ENCODE measurements at places on chromosomes 13 and 19. TPM values are rescaled to one million over a fixed set of nuclear protein-coding genes. Genes with fewer than 3 reads are reported as not detected.

ATP4A gene
- not detected for total RNA-seq

NAPSA gene
- 3.0 TPM for total RNA-seq

ZNF418 gene
- total RNA-seq = 7.9 TPM

ATP4B gene
- not detected for total RNA-seq

CYP2F1 gene
- total RNA-seq = not detected

KIR3DL2 gene
- 0.67 TPM for total RNA-seq

KCNK6 gene
- 13.5 TPM for total RNA-seq

ZNF610 gene
- 1.1 TPM for total RNA-seq

ZNF491 gene
- 1.8 TPM for total RNA-seq

ADGRE3 gene
- not detected for total RNA-seq

NLRP5 gene
- total RNA-seq = not detected

FBXO27 gene
- not detected for total RNA-seq

DIAPH3 gene
- 17.3 TPM for total RNA-seq

TMPRSS9 gene
- total RNA-seq = not detected

NCAN gene
- total RNA-seq = not detected

PEAK3 gene
- 0.43 TPM for total RNA-seq

TUBA3C gene
- total RNA-seq = not detected

AMER2 gene
- total RNA-seq = not detected

LSM7 gene
- 131 TPM for total RNA-seq

PTPRS gene
- not detected for total RNA-seq

IGSF23 gene
- not detected for total RNA-seq

CEBPA gene
- 0.14 TPM for total RNA-seq

FUT1 gene
- 0.12 TPM for total RNA-seq

C1QTNF9B gene
- total RNA-seq = not detected

ZNF536 gene
- total RNA-seq = not detected

ZNF850 gene
- 7.9 TPM for total RNA-seq

CD209 gene
- total RNA-seq = not detected

NOTCH3 gene
- not detected for total RNA-seq

ATP8B3 gene
- 18.8 TPM for total RNA-seq

C5AR2 gene
- 0.84 TPM for total RNA-seq

TRPC4 gene
- not detected for total RNA-seq

SOX1 gene
- total RNA-seq = not detected

CRLF1 gene
- not detected for total RNA-seq

CADM4 gene
- total RNA-seq = 0.30 TPM

GPR180 gene
- total RNA-seq = 5.4 TPM

CCNA1 gene
- total RNA-seq = not detected

JAK3 gene
- total RNA-seq = 209 TPM

IZUMO2 gene
- not detected for total RNA-seq

ZNF136 gene
- 15.4 TPM for total RNA-seq

CEACAM21 gene
- total RNA-seq = 116 TPM

ZNF135 gene
- 0.39 TPM for total RNA-seq

Data from activated naive CD4-positive, alpha-beta T cell treated with anti-CD3 and anti-CD28 coated beads, Interleukin-2, amount 10 ng/mL, durations not matched to agents 5 hours and 36 hours (primary cell).